CD4-positive, alpha-beta T cell treated with Interleukin-12 subunit alpha and Interleukin-12 subunit beta, for 1 hour (primary cell): ENCODE measurements at places on chromosomes 7 and 10.
A peak's percentile ranks its signal among the peaks of the same experiment; 100 is the strongest.

- no peak for DNase-seq
These were observed 57.1 kb downstream of the LRRTM3 start for GRCh38 chr10:66982792-66983474.

DNA sequence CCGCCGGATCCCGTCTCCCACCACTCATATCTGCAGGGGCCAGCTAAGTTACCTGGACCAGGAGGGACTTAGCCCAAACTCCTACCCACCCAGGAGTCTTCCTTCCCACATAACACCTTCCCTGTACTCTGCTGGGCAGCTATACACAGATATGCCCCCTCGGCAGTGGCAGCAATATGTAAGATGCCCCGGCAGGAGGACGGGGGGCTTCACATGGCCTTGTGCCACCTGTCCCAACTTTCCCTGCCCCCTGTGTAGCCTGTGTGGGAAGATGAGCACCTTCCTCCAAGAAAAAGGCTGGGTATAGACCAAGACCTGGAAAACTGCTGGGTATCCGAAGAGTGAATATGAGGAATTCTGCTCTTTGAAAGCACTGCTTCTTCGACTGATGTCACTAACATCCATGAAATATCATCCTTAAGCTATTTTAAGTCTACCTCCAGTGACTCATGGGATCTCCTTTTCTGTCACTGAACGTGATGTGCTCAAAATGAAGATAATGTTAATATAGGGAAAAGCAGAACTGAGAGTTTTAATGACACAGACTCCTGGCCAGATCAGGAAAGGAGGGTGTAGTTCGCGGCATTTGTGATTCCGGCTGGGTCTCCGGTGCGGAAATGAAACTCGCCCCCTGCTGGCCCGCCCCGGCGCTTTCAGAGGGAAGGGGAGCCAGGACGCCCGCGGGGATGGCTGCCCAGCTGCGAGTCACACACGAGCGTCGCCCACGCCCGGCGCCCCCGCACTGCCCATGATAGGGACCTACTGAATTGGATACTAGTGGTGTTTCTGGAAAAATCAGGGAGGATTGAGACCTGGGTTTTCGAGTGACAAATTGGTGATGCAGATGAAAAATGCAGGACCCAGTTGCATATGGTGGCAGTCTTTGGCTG, 256.9 kb upstream of the NFE2L3 start:
- peak; percentile 67 for DNase-seq

GRCh38 chr10:50248598-50248997, 2.7 kb downstream of the ASAH2 start:
- DNase-seq = no peak

DNA sequence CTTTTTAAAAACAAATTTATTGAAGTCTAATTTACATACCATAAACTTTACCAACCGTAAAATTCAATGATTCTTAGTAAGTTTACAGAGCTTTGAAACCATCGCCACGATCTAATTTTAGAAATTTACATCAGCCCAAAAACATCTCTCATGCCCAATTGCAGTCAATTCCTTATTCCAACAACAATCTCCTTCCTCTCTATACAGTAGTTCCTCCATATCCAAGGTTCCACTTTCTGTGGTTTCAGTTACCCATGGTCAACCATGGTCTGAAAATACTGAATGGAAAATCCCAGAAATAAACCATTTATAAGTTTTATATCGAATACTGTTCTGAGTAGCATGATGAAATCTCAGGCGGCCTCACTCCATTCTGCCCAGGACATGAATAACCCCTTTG, 183.4 kb upstream of the ADCY1 start:
- DNase-seq = no peak

DNA sequence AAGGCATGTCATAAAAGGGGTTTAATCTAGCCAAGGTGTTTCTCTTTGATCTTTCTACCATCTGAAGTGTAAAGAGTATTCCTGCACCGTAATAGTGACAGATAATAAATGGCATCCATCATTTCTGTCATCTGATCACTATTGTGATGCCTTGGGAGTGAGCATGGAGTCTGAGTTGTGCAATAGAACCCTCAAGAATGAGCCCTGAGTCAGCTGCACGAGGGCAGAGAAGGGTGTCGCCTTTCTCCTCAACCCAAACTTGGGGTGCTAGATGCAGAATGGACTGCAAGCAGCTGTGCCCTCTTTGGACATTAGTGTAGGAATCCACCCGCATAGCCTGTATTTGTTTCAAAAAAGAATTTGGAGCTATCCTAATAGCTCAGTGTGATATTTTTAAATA, 115.2 kb downstream of the ZNF37A start:
- no peak for DNase-seq

DNA sequence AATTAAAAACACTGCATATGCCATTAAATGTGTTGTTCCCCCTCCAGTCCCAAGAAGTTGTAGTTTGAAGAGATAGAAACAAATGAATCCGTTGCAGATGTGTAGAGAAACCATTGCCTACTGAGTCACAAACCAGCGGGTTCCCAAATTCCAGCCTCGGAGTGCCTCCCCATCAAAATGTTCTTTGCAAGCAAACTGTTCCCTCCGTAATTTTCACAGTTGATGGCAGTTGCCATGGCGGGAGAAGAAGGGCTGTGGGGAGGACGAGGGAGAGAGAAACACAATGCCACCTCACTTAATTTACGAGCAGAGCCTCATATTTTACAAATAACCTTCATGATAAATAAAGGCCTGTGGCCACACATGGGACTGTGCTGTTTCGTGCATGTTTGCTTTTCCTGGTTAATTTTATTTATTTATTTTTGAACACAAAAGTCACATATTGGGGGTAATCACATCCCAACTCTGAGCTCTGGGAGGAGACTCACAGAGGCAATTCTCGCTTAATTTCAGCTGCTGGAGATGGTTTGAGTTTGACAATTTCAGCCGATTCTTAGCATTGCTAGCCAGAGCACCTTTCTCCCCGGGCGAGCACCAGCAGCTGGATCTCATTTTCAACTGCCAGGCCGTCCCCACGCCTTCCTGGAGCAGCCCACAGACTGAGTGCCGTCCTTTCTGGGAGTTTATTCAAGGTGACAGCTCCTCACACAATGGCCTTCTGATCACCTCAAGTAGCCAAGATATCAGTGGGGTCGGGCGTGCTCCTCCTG, 1084.2 kb downstream of the KCNMA1 start:
- DNase-seq = no peak

DNA sequence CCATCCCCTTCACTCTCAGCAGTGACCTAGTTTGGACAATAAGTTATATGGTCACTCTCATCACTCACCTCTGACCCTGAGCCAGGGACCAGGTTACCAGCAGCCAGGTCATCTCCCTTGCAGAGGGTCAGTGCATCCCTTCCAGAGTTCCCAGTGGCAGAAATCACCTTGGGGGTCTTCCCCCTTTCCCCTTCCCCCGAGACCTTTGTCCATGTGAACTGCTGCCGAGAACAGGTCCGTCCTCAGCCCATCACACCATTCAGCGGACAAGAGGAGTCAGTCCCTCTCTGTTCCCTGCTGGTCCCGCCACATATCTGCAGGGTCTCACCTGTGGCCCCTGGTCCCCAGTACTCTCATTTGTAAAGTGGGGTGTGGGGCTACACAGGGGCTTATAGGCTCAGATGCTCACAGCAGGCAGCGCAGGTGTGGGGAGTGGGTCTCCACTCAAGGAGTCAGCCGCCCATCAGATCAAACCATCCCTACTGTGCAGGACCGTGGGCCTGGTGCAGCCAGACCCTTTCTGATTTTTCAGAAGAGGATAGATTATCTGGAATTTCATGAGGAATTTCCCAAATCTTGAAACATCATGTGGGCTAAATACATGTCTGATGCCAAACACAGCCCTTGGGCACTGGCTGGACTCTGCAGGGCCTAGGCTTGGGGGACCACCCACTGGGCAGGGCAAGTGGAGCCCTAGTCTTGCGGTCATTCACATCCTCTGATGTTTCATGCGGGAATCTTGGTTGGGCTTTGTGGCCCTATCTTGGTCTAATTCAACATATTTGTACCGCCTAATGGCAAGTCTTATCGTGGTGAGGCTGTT, 6.5 kb downstream of the DEPP1 start:
- no peak for DNase-seq

- no peak for DNase-seq
These were observed 751.8 kb downstream of the KCNMA1 start for GRCh38 chr10:76885816-76886215.

DNA sequence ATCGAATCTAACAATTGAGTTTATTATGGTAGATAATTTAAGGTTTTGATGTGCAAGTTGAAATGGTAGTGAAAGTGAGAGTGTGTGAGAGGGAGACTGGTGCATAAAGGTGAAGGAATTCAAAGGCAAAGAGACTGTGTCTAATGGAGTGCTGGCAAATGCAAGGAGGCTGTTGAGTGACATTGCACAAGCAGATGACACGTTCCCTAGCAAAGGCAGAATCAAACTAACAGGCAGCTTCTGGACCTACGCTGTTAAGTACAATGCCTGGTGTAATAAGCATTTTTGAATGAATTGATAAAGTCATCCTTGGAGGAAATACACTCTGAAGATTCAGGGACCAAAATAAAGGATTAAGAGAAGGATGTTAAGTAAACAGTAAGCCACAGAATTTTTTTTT, 11.7 kb upstream of the GPR141 start:
- no peak for DNase-seq

GRCh38 chr10:100986952-100987684, at the start of the genes MRPL43 and TWNK:
MRPL43 (minus strand) TSS chr10:100987497; CDS start chr10:100987443, 54 bp downstream.
TWNK (plus strand) TSS chr10:100987543; CDS start chr10:100988211, 668 bp downstream.
- peak; percentile 85 for DNase-seq

- DNase-seq = no peak
These were observed 6.6 kb upstream of the FEZF1 start for GRCh38 chr7:122311050-122311700.

- DNase-seq = no peak
These were observed 120.9 kb downstream of the CREB5 start for GRCh38 chr7:28533267-28533666.

GRCh38 chr7:7100432-7100849, 81.9 kb upstream of the C1GALT1 start:
- DNase-seq = no peak

- DNase-seq = peak; percentile 38
These were observed at the start of gene EBF3 for GRCh38 chr10:129963641-129964501. EBF3 (minus strand) TSS chr10:129964274; CDS start chr10:129963768, 506 bp downstream.

GRCh38 chr10:54665095-54665494, 135.9 kb downstream of the PCDH15 start:
- no peak for DNase-seq

GRCh38 chr10:70906031-70906783, 17.8 kb upstream of the PCBD1 start:
- DNase-seq = no peak

DNA sequence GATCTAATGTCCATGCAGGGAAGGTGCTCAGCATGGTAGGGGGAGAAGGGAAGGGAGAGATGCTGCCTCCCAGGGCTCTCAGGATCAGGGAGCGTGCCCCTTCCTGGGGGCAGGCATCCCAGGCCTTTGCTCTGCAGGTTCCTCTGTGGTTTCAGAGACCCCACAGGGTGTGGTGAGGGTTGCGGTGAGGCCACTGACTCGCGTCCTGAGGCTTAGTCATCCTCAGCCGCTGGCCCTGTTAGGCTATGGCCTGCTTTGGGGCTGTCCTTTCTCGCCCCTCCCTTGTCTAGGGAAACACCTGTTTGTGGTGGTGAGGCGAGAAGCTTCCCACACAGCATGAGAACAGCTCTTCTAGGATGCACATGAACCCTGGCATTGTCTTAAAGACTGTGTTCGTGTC, 558.3 kb upstream of the FOXK1 start:
- DNase-seq = no peak

GRCh38 chr7:91311839-91312238, 47.6 kb downstream of the FZD1 start:
- no peak for DNase-seq

- DNase-seq = no peak
These were observed 9.8 kb downstream of the CLRN3 start for GRCh38 chr10:127882801-127883459.

GRCh38 chr7:74256491-74257408, 2.6 kb upstream of the RFC2 start:
- no peak for DNase-seq

- no peak for DNase-seq
These were observed 170.9 kb downstream of the ZMYND11 start for GRCh38 chr10:306007-306674.

GRCh38 chr10:69321039-69321715, 42.9 kb downstream of the HK1 start:
- no peak for DNase-seq

GRCh38 chr10:6187278-6187677, 15.5 kb upstream of the PFKFB3 start:
- no peak for DNase-seq

- no peak for DNase-seq
These were observed 28.4 kb downstream of the DPCD start for GRCh38 chr10:101616415-101617101.

DNA sequence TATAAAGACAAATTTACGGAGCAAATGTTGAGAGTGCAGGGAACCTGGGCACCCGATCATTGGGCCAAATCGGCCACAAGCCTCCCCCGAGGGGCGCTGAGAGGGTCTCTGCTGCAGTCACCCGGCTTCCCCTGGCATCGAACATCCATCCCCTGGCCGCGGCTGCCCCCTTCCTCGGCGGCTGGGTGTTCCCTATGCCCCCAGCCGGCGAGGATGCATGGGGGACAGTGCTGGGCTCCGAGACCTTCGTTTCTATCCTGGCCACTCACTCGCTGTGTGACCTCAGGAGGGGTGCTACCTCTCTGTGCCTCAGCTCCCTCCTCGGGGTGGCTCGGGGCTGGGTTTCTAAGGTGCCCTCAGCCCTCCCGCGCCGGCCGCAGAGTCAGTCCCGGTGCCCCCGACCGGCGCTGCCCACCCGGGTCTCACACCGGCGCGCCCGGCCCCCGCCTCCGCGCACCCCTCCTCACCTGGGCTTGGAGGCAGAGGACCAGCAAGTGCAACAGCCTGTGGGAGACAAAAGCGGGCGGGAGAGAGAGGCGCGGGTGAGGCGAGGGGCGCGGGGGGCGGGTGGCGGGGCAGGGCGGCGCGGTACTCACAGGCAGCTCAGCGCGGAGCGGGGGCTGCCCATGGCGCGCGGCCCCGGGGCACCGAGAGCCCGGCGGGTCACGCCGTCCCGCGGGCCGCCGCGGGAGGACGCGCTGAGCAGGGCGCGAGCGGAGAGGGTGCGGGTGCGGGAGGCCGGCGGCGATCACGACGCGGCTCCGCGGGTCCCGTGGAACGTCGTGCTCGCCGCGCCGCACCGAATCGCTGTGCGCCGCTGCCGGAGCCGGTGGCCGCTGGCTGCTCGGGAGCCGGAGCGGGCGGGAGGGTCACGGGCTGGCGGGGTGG, at the start of gene FGF8:
Gene FGF8 (minus strand): TSS at position 842 of the 888 bp plus-strand sequence. CDS start 214 bp downstream, at position 628.
- no peak for DNase-seq

GRCh38 chr7:64729089-64729848, 63.3 kb downstream of the ZNF107 start:
- no peak for DNase-seq

DNA sequence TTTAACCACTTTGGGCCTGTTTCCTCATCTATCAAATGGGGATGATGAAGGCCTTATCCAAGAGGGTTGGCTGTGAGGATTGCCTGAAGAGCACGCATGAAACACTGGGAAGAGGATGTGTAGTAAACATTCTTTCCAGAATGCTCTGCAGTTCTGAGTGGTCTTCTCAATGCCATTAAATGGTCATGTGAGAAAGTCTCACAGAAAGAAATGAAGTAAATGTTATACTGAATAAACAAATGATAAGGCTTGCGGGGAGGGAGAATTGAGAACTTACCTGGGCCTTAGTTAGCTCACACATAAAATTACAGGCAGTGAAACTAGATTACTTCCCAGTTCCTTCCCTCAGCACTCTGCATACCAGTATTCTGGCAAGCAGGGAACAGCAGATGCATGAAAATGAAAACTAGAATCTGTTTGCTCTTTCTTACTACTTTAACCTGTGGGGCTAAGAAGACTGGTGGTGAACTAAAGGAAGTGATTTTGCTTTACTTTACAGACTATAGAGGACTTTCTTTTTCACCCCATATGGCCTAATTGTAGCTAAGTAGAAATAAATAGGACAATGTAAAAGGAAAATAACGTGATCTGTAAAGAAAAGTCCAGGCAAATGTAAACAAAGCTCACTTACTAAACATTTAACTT, 135.3 kb upstream of the CCDC6 start:
- DNase-seq = no peak
